IMR-90 (cell line): ENCODE measurements at places on chromosomes 2 and 18. TPM values are rescaled to one million over a fixed set of nuclear protein-coding genes. Genes with fewer than 3 reads are reported as not detected.

DNA sequence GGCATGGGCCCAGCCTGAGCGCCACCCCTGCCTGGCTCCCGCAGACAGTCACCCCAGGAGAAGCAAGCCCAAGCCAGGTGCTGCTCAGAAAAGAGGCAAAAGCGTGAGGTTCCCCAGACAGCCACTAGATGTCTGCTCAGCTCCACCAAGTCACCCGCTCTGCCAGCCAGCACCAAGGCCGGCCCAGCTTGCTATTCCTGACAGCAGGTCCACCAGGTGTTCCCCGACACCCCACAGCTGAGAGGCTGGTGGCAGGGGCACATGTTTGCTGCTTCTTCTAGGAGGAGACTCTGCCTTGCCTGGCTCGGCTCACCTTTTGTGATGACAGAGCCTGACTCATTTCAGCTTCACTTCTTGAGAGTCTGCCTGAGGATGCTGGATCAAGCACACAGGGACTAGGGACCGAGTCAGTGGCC, 206.7 kb downstream of the MGAT5 start:
- H3K4me1 ChIP-seq: no peaks in the 10 kb centered on the region
- peaks cover 3% of the 10 kb centered on the region; the same call in 1 of the 2 replicates for H3K36me3 ChIP-seq
- no peak overlapping the region for H3K4me3 ChIP-seq
- H3K27ac ChIP-seq: no peak overlapping the region

- no peaks in the 10 kb centered on the region for H3K4me1 ChIP-seq
- H3K27me3 ChIP-seq: peaks cover 3% of the 10 kb centered on the region
- H3K4me3 ChIP-seq: no peak overlapping the region
- no peak overlapping the region for H3K27ac ChIP-seq
- H3K36me3 ChIP-seq: no peaks in the 10 kb centered on the region
Measured at GRCh38 chr2:88160517-88160916, 9.6 kb upstream of the THNSL2 start.

DNA sequence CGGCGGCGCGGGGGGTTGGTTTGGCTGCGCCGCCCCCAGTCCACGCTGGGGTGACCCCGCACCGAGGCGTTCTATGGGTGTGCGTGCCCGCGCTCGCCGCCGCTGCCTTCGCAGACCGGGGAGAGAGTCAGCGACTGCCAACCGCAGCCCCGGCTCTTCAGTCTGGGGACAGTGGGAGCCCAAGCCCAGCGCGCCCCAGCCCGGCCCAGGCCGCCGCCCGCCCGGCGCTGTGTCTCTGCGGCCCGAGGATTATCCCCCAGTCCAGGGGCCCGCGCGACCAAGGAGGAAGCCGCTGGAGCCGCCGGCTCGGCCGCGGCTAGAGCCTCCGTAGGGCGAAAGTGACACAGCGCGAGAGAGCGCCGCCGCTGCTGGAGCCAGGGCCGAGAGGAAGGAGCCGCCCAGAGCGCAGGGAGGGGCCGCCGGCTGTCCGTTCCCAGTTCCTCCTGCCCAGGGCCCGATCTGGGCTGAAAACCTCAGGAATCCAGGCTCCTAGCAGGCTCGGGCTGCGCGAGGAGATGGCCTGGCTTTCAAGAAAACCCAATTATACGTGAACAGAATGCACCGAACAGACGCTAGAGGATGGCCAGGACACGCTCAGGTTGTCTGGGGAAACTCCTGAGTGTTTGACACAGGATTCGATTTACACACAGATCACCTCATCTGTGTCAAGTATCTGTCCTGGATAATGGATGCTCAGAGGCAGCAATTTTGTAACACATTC, 2.4 kb downstream of the CTIF start:
- peak overlapping the region; percentile 96 for H3K4me3 ChIP-seq
- peaks cover 34% of the 10 kb centered on the region for H3K4me1 ChIP-seq
- peak; percentile 75 for DNase-seq
- no peaks in the 10 kb centered on the region for H3K27me3 ChIP-seq
- H3K27ac ChIP-seq: peak overlapping the region; percentile 99

- peak overlapping the region; percentile 64 for H3K27ac ChIP-seq
- peak overlapping the region; percentile 91 for H3K4me3 ChIP-seq
- peak; percentile 56 for DNase-seq
- H3K36me3 ChIP-seq: peaks cover 10% of the 10 kb centered on the region
- H3K4me1 ChIP-seq: peaks cover 20% of the 10 kb centered on the region
Measured at GRCh38 chr2:112644933-112645309, 818 bp upstream of the SLC20A1 start.

DNA sequence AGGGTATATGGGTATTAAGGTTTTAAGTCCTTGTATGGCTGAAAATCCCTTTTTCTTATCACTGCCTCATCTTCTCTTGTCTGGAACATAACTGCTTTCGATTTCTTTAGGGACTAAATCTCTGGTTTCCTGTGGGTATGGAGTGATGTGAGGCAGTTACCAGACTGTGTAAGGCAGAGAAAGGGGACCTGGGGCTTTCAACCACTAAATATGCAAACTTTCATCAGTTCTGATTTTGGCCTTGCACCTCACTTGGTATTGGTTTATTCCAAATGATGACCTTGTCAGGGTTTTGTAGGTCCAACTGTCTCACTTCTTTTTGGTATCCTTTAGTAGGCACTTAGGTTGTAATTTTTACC, 9.3 kb downstream of the MAP4K4 start:
- H3K36me3 ChIP-seq: peaks cover 9% of the 10 kb centered on the region
- H3K27ac ChIP-seq: no peak overlapping the region
- H3K4me1 ChIP-seq: peaks cover 21% of the 10 kb centered on the region
- no peak overlapping the region for H3K4me3 ChIP-seq

- DNase-seq: no peak
- no peaks in the 10 kb centered on the region for H3K27me3 ChIP-seq
- H3K36me3 ChIP-seq: no peaks in the 10 kb centered on the region
- H3K4me1 ChIP-seq: no peaks in the 10 kb centered on the region
- no peak overlapping the region for H3K4me3 ChIP-seq
Measured at GRCh38 chr2:83565181-83565580, 893.9 kb downstream of the SUCLG1 start.

DNA sequence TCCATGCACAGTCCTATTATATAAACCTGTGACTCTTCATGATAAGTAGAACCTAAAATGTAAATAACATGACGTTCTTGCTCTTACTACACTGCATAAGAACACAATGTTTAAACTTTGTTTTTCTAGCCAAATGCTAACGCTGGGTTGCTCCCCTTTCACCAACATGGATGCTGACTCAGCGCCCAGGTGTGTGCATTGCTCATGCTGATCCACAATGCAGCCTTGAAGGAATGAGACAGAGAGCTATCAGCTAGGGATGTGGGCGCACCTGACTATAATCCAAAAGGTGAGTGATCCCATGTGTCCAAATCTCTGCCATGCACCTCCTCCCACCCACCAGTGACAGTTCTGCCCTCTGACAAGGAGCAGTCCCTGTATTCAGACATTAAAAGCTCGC, 235.0 kb downstream of the IRS1 start:
- H3K4me1 ChIP-seq: no peaks in the 10 kb centered on the region; the same call in 1 of the 2 replicates
- no peak for DNase-seq
- H3K27ac ChIP-seq: no peak overlapping the region

- H3K27me3 ChIP-seq: no peaks in the 10 kb centered on the region
- no peak overlapping the region for H3K4me3 ChIP-seq
- no peak overlapping the region for H3K27ac ChIP-seq
- DNase-seq: no peak
- H3K4me1 ChIP-seq: no peaks in the 10 kb centered on the region
- H3K36me3 ChIP-seq: no peaks in the 10 kb centered on the region
Measured at GRCh38 chr2:239816576-239817467, 208.3 kb downstream of the NDUFA10 start.

GRCh38 chr18:49669403-49669802, 107.5 kb downstream of the LIPG start:
- DNase-seq: no peak
- H3K4me1 ChIP-seq: no peaks in the 10 kb centered on the region
- H3K27me3 ChIP-seq: peaks cover 51% of the 10 kb centered on the region
- H3K36me3 ChIP-seq: no peaks in the 10 kb centered on the region
- no peak overlapping the region for H3K4me3 ChIP-seq

DNA sequence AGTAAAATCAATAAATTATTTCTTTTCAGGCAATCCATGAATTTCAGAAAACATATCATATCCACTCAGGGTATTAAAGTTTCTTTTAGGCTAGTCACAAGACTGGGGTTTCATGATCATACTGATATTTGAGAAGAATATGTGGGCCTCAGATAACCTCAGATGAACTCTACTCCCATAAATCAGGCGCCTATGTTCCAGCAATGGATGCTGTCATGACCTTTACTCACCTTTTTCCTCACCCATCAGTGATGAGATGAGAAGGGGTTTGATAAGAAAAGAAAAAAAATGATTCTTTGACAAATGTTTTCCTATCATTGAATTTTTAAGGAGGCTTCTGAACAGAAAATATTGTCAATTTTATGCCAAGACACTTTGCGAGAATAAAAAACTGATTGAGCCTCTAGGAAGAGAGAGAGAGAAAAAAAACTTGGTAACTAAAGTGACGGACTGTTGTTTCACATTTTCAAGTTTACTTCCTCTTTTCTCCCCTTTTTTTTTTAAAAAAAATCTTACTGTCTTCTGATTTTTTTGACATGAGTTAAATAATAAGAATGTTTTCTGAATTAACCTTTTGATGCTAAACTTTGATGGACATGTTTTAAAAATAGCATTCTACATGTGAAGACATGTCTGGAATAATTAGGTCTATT, 309.1 kb upstream of the MAP2 start:
- H3K27me3 ChIP-seq: no peaks in the 10 kb centered on the region
- H3K4me1 ChIP-seq: no peaks in the 10 kb centered on the region
- no peak overlapping the region for H3K27ac ChIP-seq
- no peak overlapping the region for H3K4me3 ChIP-seq

DNA sequence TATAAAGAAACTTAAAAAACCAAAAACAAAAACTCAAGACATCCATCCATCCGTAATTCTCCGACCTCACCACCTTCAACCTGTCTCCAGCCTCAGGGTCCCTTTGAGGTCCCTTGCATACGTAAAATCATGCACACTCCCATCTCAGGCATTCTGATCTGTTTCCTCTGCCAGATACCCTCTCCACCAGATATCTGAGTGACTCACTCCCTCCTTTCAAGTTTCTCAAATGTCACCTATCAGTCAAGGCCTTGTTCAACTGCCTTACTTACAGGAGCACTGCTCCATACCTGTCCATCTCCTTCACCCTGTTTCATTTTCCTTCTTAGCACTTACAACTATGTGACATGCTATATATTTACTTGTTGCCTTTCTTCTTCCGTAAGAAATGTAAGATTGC, 369.3 kb downstream of the NBAS start:
- H3K36me3 ChIP-seq: no peaks in the 10 kb centered on the region
- no peak overlapping the region for H3K27ac ChIP-seq
- H3K4me1 ChIP-seq: no peaks in the 10 kb centered on the region
- no peaks in the 10 kb centered on the region for H3K27me3 ChIP-seq
- no peak overlapping the region for H3K4me3 ChIP-seq

GRCh38 chr2:135635212-135635835, 104.0 kb downstream of the R3HDM1 start:
- H3K4me1 ChIP-seq: no peaks in the 10 kb centered on the region
- H3K36me3 ChIP-seq: peaks cover 11% of the 10 kb centered on the region
- H3K27ac ChIP-seq: no peak overlapping the region
- no peak overlapping the region for H3K4me3 ChIP-seq

DNA sequence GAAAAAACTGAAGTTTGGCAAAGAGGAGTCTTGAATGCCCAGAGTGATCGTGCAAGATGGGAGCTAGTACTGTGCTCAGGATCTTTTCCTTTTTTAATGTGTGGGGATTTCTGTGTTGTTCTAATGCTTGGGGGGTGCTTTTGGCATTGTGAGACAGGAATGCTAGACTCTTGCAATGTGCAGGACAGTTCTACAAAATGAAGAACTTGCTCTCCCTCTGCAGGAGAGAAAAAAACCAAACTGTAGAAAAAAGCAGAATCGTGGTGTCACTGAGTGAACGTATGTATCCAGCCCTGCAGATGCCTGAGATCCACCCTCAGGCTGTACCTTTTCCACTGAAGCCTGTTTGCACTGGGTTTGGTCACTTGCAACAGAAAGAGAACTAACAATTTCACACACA, 12.1 kb upstream of the TTC39C start:
- H3K27ac ChIP-seq: no peak overlapping the region
- H3K4me3 ChIP-seq: no peak overlapping the region
- no peaks in the 10 kb centered on the region for H3K36me3 ChIP-seq
- no peaks in the 10 kb centered on the region for H3K27me3 ChIP-seq
- H3K4me1 ChIP-seq: peaks cover 3% of the 10 kb centered on the region; the same call in 1 of the 2 replicates

DNA sequence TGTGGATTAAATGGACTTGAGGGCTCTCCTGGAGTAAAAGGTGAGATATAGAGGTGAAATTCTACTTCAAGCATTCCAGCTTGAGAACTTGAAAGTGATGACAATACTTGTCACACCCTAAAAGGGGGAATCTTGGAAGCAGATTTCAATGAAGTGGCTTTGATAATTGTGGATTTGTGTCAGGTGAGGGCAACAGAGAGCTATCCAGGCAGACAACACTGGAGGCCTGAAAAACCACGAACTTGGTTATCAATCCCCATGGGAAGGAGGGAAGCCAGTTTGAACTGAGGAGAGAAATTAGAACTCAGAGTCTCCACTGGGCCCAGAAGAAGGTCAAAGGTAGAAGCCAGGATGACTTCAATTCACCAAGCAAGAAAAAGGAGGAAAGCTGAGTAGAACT, 263.9 kb downstream of the FIGN start:
- no peak overlapping the region for H3K27ac ChIP-seq
- no peak overlapping the region for H3K4me3 ChIP-seq
- H3K27me3 ChIP-seq: no peaks in the 10 kb centered on the region
- DNase-seq: peak; percentile 3
- H3K36me3 ChIP-seq: no peaks in the 10 kb centered on the region

DNA sequence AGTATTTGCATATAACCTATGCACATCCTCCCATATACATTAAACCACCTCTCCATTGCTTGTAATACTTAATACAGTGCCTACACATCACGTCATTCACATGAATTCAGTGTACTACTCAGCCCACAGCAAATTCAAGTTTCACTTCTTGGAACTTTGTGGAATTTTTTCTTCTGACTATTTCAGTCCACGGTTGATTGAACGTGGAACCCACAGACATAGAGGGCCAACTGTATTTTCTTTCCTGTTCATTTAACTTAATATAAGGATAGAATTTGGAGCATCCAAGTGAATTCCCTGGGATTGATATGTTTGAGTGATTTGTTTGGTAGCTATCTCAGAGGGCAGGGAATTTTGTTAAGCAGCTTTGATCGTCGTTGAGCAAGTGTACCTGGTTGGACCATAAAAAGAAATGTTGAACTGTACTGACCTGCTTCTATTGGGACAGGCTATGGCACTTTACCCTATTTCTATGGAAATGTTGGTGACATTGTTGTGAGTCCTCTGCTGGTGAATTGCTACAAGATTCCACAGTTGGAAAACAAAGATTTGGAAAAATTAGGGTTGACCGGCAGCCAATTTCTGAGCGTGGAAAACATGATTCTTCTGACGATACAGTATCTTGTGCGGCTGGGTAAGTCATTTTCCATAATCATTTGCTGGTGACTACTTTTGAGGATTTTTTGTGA, 156.6 kb downstream of the ESCO1 start:
- H3K4me1 ChIP-seq: peaks cover 4% of the 10 kb centered on the region
- no peaks in the 10 kb centered on the region for H3K36me3 ChIP-seq
- no peak overlapping the region for H3K27ac ChIP-seq
- DNase-seq: no peak

The SCN3A gene
- total RNA-seq: 0.90 and 1.4 TPM in 2 replicates

The FRZB gene
- 0.18 and 0.28 TPM in 2 replicates for total RNA-seq

The SERPINB13 gene
- not detected in 2 replicates for total RNA-seq

The SERPINB4 gene
- total RNA-seq: not detected in 2 replicates

The EFHD1 gene
- not detected in 2 replicates for total RNA-seq

The C2orf78 gene
- not detected in 2 replicates for total RNA-seq

The CIB4 gene
- total RNA-seq: not detected in 2 replicates

The CRIM1 gene
- 436 and 490 TPM in 2 replicates for total RNA-seq

The SLC4A5 gene
- total RNA-seq: 0.18 TPM in 1 of 2 replicates, not detected in the other
